ENCODE measurements at places on chromosomes 12 and 14. TPM values are rescaled to one million over a fixed set of nuclear protein-coding genes. Genes with fewer than 3 reads are reported as not detected.

DNA sequence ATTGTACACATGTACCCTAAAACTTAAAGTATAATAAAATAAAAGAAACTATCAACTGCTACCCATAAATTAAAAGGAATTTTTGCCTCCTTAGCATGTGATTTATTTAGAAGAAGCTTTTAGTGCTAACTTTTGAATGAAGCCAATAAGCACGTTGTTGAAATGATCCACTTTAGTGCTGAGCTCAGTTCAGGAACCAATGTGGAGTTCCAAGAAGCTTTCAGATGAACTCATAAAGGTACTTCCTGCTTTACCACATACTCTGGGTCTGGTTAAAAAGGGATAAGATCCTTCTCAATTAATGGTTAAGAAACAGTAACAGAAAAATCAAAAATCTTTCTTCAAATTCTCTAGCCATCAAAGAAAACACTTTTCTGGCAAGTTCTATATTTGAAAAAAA, 39.4 kb downstream of the TMTC1 start:
- no peak overlapping the region for H3K4me3 ChIP-seq
- H3K27ac ChIP-seq = no peak overlapping the region
- no peaks in the 10 kb centered on the region for H3K4me1 ChIP-seq
- DNase-seq = no peak
- H3K36me3 ChIP-seq = peaks cover 28% of the 10 kb centered on the region

DNA sequence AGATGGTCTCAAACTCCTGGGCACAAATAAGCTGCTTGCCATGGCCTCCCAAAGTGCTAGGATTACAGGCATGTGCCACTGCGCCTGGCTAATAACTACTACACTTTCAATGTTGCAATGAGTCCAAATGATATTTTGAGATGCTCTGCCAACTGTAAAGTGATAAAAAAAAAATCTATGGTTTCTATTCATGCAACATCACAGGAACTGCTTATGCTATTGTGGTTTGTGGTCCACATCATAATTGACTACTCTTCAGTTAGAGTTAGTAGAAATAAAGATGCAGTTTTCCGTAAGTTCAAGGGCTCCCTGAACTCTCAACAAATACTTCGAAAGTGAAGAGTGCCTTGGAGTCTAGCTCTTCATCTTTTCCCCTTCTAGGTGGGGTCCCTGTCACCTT, 239.4 kb downstream of the C12orf75 start:
- peak; percentile 5 for DNase-seq
- no peaks in the 10 kb centered on the region for H3K36me3 ChIP-seq
- no peaks in the 10 kb centered on the region for H3K4me1 ChIP-seq

- H3K36me3 ChIP-seq = peaks cover 19% of the 10 kb centered on the region
- peak; percentile 90 for DNase-seq
- H3K4me3 ChIP-seq = peak within 1 kb of the TSS; percentile 93
- H3K4me1 ChIP-seq = peaks cover 2% of the 10 kb centered on the region
- peaks cover 9% of the 10 kb centered on the region for H3K27me3 ChIP-seq
These were observed at the start of gene P3H3 for GRCh38 chr12:6827982-6828780. P3H3 (plus strand) TSS chr12:6828407; CDS start chr12:6828441, 34 bp downstream.

The KRT73 gene
- total RNA-seq = not detected

The DTX1 gene
- total RNA-seq = 2.6 TPM

Data from endodermal cell (in vitro differentiated cells).